ENCODE measurements at places on chromosomes 16 and 17. TPM values are rescaled to one million over a fixed set of nuclear protein-coding genes. Genes with fewer than 3 reads are reported as not detected.
A peak's percentile ranks its signal among the peaks of the same experiment; 100 is the strongest.

Gene SLC12A3
- not detected for total RNA-seq

Gene BEAN1
- total RNA-seq: 0.33 TPM

GRCh38 chr16:30375864-30376263, 1.3 kb downstream of the MYL11 start:
- H3K27me3 ChIP-seq: no peaks in the 10 kb centered on the region
- no peak overlapping the region for H3K27ac ChIP-seq
- H3K4me1 ChIP-seq: peaks cover 34% of the 10 kb centered on the region
- no peak overlapping the region for H3K4me3 ChIP-seq

DNA sequence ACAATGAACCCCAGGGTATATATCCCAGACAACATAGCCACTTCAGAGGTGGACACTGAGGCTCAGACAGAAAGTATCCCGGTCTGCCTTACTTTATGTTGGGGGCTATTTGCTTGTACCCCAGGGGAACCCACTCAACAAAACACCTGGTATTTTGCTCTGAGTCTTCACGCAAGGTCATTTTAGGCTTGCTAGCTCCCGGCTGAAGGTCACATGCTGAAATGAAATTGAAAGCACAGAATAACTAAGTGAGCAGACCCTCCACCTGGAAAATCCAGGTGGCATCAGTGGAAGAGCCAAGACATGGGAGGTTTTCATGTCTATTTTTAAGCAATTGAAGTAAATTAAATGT, 4.1 kb upstream of the KDM8 start:
- no peak overlapping the region for H3K4me3 ChIP-seq
- peaks cover 9% of the 10 kb centered on the region for H3K4me1 ChIP-seq
- H3K36me3 ChIP-seq: no peaks in the 10 kb centered on the region
- peaks cover 37% of the 10 kb centered on the region for H3K27me3 ChIP-seq
- no peak overlapping the region for H3K27ac ChIP-seq

- no peak for DNase-seq
- peaks cover 67% of the 10 kb centered on the region for H3K4me1 ChIP-seq
- H3K36me3 ChIP-seq: no peaks in the 10 kb centered on the region
- peak overlapping the region; percentile 92 for H3K27ac ChIP-seq
- peak overlapping the region; percentile 84 for H3K4me3 ChIP-seq
Measured at GRCh38 chr17:29929006-29929532, 959 bp downstream of the SSH2 start.

DNA sequence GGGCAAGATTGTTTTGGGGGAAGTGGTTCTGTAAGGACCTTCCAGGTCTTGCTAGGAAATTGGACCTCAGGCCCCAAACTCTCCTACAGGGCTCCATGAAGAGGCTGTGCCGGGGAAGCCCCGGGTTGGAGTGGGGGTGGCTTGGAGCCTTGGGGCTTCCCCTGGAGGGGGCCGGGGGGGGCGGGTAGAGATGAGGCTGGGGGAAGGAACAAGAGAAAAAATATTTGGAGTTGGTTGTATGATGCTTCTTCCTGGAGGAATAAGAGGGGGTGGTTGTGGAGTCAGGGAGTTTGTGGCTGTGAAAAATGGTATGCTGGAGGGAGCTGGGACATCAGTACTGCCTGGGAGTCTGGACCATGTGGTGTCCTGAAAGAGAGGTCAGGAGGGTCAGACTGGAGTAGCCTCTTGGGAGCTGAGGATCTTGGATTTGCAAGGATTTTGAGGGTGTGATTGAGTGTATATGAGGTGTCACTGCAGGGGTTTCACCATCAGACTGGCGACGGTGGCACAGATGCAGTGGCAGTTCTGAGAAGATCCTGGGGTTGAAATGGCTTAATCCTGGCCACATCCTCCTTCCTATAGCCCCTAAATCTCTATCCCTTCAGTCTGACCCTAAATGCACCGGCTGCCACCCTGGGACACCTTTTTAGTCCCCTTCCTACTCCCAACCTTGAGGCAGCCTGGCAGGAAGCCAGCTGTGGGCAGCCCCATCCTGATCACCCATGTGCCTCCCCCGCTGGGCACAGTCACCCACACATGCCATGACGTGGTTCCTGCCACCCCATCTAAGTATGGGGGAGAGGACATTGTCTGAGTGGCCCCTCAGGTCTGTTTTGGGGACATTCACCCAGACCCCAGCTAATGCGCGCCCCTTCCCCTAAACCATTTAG, 10.9 kb downstream of the RARA start:
- no peaks in the 10 kb centered on the region for H3K27me3 ChIP-seq
- H3K36me3 ChIP-seq: no peaks in the 10 kb centered on the region
- peaks cover 98% of the 10 kb centered on the region for H3K4me1 ChIP-seq
- peak overlapping the region; percentile 78 for H3K4me3 ChIP-seq
- peak; percentile 53 for DNase-seq
